ENCODE measurements at places on chromosomes 4 and X. TPM values are rescaled to one million over a fixed set of nuclear protein-coding genes. Genes with fewer than 3 reads are reported as not detected.

DNA sequence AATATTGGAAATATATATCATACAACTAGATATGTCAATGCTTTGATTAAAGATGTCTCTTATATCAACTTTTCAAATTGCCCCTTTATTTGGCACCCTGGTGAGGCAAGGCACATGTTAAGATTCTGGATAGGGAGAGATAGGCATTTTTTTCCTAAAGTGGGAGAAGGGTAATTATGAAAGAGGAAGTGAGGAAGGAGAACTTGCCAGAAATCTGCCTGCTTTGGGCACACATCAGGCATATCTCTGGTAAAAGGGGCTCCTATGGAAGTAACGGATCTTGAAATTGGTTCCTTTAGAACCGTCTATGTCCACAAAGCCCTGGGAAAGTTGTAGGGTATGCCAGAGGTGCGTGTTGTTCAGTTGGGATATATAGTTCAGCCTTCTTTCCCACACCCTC is 5.7 kb downstream of the IL15 start:
- no peaks in the 10 kb centered on the region for H3K36me3 ChIP-seq
- H3K4me1 ChIP-seq: peaks cover 48% of the 10 kb centered on the region
- no peak overlapping the region for H3K4me3 ChIP-seq
- DNase-seq: no peak
- no peak overlapping the region for H3K27ac ChIP-seq
- no peaks in the 10 kb centered on the region for H3K27me3 ChIP-seq

DNA sequence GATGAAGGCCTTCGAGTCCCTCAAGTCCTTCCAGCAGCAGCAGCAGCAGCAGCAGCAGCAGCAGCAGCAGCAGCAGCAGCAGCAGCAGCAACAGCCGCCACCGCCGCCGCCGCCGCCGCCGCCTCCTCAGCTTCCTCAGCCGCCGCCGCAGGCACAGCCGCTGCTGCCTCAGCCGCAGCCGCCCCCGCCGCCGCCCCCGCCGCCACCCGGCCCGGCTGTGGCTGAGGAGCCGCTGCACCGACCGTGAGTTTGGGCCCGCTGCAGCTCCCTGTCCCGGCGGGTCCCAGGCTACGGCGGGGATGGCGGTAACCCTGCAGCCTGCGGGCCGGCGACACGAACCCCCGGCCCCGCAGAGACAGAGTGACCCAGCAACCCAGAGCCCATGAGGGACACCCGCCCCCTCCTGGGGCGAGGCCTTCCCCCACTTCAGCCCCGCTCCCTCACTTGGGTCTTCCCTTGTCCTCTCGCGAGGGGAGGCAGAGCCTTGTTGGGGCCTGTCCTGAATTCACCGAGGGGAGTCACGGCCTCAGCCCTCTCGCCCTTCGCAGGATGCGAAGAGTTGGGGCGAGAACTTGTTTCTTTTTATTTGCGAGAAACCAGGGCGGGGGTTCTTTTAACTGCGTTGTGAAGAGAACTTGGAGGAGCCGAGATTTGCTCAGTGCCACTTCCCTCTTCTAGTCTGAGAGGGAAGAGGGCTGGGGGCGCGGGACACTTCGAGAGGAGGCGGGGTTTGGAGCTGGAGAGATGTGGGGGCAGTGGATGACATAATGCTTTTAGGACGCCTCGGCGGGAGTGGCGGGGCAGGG is 568 bp downstream of the HTT start:
- peak overlapping the region; percentile 92 for H3K4me3 ChIP-seq
- H3K4me1 ChIP-seq: peaks cover 47% of the 10 kb centered on the region
- no peaks in the 10 kb centered on the region for H3K27me3 ChIP-seq
- DNase-seq: peak; percentile 39

GRCh38 chrX:2696698-2697215 is 5.7 kb downstream of the CD99 start:
- peaks cover 98% of the 10 kb centered on the region for H3K4me1 ChIP-seq
- no peak for DNase-seq
- H3K36me3 ChIP-seq: peaks cover 24% of the 10 kb centered on the region
- H3K4me3 ChIP-seq: peak overlapping the region; percentile 61
- H3K27me3 ChIP-seq: no peaks in the 10 kb centered on the region
- H3K27ac ChIP-seq: peak overlapping the region; percentile 83

DNA sequence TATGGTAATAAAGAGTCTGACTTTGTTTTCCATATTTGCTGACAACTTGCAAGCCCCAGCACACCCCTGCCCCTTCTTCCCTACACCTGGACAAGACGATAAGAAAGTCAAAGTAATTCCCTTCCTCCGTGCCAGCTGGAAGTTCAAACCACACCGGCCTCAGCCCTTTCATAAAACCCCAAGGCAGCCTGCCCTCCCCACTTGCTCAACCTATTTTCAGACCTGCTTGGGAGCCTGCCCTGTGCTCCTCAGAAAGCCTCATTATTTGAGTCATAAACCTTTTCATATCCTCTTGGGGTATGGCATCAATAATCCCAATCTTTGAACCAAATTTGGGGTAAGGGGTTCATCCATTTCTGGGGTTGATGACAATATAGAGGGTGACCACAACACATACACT is 29.5 kb downstream of the NIPAL1 start:
- no peak overlapping the region for H3K27ac ChIP-seq
- DNase-seq: no peak
- no peak overlapping the region for H3K4me3 ChIP-seq
- peaks cover 45% of the 10 kb centered on the region for H3K27me3 ChIP-seq

DNA sequence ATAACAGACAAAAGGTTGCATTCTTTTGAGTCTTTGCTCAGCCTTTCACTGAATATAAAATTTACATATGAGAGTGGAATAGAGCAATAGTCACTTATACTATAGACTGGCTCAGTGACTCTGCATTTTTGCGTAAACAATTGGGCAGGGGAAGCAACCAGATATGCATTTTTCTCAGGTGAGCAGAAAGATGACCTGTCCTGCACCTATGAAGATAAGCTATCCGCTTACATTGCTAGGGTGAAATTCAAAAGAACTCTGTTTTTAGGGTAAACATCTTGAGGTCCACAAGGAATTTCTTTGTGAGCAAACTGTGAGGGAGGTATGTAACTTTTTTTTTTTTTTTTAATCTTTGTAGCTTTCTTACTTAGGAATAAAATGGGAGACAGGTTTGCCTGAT is 602.4 kb upstream of the PRKX start:
- no peak for DNase-seq
- no peaks in the 10 kb centered on the region for H3K27me3 ChIP-seq
- H3K4me3 ChIP-seq: no peak overlapping the region
- H3K4me1 ChIP-seq: no peaks in the 10 kb centered on the region

- H3K27me3 ChIP-seq: no peaks in the 10 kb centered on the region
- H3K4me1 ChIP-seq: peaks cover 4% of the 10 kb centered on the region
- H3K27ac ChIP-seq: no peak overlapping the region
These were observed 16.5 kb downstream of the CLOCK start for GRCh38 chr4:55530167-55530566.

DNA sequence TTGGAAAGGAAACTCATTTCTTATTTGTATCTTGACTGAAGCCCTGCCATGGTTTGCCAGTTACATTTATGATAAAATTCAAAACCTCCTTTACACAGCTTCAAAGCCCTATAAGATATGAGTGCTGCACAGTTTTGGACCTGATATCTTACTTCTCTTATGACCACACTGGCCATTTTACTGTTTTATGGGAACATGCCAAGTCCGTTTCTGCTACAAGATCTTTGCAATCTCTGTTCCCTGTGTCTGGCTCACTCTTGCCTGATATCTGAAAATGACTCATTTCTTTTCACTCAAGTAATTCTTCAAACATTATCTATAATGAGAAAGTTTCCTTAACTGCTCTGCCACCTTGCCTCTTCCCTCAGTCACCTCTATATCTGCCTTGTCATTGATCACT is 247.3 kb downstream of the SPOCK3 start:
- no peak overlapping the region for H3K4me3 ChIP-seq
- H3K27me3 ChIP-seq: no peaks in the 10 kb centered on the region
- no peak for DNase-seq
- H3K4me1 ChIP-seq: no peaks in the 10 kb centered on the region

GRCh38 chr4:118834960-118835569 is 861 bp downstream of the SEC24D start:
- peaks cover 23% of the 10 kb centered on the region for H3K36me3 ChIP-seq
- H3K27ac ChIP-seq: peak overlapping the region; percentile 74
- H3K4me3 ChIP-seq: peak overlapping the region; percentile 100
- DNase-seq: peak; percentile 31
- H3K27me3 ChIP-seq: no peaks in the 10 kb centered on the region
- peaks cover 17% of the 10 kb centered on the region for H3K4me1 ChIP-seq

DNA sequence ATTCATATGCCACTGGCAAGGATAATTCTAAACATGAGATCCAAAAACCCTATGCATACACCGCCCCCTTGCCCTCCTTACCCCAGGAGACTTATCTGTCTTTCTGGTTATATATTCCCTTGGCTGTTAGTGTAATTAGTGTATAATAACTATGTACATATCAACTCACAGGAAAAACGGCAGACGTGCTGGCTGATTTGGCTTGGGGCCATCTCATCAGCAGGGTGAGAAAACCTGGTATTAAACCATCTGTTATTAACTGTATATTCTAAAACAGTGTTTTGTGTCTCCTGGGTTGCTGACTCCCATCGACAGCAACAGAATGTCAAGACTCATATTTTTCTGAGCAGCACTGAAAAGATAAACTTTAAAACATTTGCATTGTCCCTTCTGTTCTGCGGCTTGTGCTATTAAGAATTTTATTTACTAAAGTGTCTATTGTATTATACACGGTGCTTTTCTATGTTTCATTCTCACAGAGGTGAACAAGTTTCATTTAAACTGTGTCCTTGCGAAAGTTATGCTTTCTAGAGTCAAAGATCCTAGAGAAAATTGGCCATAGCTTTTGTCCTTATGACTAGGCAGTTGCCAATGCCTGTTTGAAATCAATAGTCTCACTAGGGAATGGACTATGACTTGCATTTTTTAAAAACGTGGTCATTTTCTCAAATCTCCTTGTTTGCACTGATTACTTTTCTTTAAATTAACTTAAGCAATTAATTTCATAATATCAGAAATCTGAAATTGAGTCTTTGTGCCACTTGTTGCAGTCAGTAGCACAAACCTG is 211.5 kb upstream of the MID1 start:
- DNase-seq: no peak
- no peaks in the 10 kb centered on the region for H3K36me3 ChIP-seq
- no peaks in the 10 kb centered on the region for H3K27me3 ChIP-seq
- no peak overlapping the region for H3K27ac ChIP-seq
- no peak overlapping the region for H3K4me3 ChIP-seq
- H3K4me1 ChIP-seq: no peaks in the 10 kb centered on the region

- H3K27ac ChIP-seq: no peak overlapping the region
- DNase-seq: no peak
- H3K4me1 ChIP-seq: no peaks in the 10 kb centered on the region
- no peak overlapping the region for H3K4me3 ChIP-seq
These were observed 92.7 kb downstream of the SRPX start for GRCh38 chrX:38127961-38128360.

DNA sequence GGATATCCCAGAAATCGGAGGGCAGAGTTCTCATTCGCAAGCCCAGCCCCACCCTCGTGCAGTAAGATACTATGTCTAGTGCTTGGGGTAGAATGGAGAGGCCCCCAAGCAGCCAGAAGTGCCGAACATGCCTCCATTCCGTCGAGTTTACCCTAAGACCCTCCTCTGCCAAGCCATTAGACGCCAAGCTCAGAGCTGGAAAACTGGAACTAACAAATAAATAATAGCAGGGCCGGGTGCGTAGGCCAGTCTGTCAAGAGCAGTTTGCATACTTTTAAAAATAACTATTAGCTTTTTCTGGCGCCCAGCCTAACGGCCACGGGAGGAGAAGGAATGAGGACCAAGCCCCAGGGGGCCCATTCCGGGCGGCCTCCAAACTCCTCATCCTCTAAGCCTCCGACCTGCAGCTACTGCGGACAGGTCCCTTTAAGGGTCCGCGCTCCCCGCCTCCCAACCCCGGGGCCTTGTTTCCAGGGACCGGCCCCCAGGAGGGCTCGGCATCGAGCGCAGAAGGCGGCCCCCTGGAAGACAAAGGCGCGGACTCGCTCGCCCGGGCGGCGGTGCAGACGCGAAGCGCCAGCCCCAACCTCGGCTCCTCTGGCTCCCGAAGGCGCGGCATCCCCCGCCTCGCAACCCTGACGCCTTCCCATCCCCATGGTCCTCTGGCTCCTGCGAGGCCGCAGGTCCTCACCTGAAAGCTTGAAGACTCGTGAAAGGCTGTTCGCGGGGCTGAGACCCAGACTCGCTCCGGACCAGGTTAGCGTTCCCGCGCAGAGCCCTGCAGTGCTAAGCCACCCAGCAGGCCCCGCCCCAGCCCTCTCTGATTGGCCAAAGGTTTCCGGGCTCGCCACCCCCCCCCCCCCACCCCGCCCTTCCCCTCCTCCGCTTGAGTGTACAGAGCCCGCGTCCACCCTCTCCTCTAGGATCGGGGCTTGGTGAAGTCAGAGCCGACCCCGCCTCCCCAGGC is at the start of gene TMSB15A:
Gene TMSB15A, minus strand, starts transcription at position 765 of the 967 bp plus-strand sequence.
- peaks cover 6% of the 10 kb centered on the region for H3K4me1 ChIP-seq
- H3K27ac ChIP-seq: no peak within 1 kb of the TSS
- H3K27me3 ChIP-seq: peaks cover 20% of the 10 kb centered on the region
- no peaks in the 10 kb centered on the region for H3K36me3 ChIP-seq
- peak; percentile 20 for DNase-seq

DNA sequence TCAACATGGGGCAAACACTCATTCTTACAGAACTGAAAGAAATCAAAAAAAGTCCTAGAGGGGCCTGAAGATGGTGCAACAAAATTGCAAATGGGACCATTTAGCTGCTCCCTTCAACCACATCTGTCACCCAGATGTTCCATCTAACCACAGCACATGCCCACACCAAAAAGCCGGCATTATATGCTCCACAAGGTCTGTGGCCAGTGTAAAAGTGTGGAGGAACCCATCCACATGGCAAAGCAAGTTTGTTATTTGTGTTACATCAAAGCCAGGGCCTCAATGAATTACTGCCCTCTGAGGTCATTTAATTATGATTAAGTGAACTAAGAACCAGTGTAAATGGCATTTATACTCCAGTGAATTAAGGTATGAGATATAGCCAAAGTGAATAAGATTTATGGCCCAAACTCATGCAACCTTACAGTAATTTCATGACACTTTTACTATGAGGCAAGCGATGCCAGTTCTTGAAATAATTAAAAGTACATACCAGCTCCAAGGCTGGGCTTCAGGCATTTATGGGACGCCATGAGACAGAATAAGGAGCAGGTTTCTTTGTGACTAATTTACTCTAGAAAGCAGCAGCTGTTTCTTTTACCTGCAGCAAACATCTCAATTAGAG is 48.7 kb upstream of the FGF16 start:
- H3K36me3 ChIP-seq: no peaks in the 10 kb centered on the region
- H3K27ac ChIP-seq: no peak overlapping the region
- H3K27me3 ChIP-seq: no peaks in the 10 kb centered on the region
- H3K4me3 ChIP-seq: no peak overlapping the region
- no peak for DNase-seq

GRCh38 chr4:11901089-11901488 is 472.4 kb upstream of the HS3ST1 start:
- H3K27ac ChIP-seq: no peak overlapping the region
- no peak for DNase-seq
- H3K27me3 ChIP-seq: no peaks in the 10 kb centered on the region
- H3K36me3 ChIP-seq: no peaks in the 10 kb centered on the region
- no peak overlapping the region for H3K4me3 ChIP-seq

Gene CNOT6L
- total RNA-seq: 72.2 TPM

Gene AFP
- total RNA-seq: not detected

Gene LPAR4
- total RNA-seq: 0.11 TPM

Gene CDKL2
- not detected for total RNA-seq

Gene CFI
- not detected for total RNA-seq

All from activated B cell treated with CpG ODN at 0.5 μM for 24 hours (primary cell).